ENCODE measurements at places on chromosomes 2 and 18.

DNA sequence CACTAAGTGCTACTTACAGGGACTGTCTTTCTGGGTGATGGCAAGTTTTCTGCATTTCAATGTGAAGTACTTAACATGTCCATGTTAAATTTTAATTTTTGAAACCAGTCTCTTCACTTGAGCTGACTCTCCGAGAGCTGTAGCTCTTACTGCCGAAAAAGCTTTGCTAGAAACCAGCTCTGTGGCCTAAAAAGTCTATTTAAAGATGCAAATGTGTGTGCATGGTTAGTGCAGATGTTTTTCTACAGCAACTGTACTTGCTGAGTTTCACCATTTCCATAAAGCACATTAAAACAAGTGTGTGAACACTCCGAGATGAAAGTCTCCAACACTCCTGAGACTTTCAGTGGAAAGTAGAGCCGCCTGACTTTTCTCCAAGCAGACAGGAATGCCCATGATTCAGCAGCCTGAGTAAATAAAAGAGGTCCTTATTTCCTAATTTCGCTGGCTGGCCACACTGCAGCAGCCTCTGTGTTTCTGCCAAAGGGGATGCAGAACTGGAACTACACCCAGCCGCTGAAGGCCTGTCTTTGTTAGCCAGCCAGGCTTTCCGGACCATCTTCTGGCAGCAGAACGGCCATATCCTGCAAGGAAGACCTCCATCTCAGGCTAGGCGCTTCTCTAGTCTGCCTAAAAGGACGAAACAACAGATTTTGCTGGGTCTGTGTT lies 121.2 kb downstream of the ZNF521 start:
- no peak for DNase-seq

DNA sequence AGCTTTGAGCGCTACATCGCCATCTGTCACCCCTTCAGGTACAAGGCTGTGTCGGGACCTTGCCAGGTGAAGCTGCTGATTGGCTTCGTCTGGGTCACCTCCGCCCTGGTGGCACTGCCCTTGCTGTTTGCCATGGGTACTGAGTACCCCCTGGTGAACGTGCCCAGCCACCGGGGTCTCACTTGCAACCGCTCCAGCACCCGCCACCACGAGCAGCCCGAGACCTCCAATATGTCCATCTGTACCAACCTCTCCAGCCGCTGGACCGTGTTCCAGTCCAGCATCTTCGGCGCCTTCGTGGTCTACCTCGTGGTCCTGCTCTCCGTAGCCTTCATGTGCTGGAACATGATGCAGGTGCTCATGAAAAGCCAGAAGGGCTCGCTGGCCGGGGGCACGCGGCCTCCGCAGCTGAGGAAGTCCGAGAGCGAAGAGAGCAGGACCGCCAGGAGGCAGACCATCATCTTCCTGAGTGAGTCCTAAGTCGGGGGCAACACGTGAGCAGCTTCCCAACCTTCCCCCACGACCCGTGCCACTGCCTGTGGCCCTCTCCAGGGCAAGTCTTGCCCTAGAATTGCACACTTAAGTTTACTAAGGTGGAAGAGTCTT lies 928 bp downstream of the GPR39 start:
- no peak for DNase-seq

DNA sequence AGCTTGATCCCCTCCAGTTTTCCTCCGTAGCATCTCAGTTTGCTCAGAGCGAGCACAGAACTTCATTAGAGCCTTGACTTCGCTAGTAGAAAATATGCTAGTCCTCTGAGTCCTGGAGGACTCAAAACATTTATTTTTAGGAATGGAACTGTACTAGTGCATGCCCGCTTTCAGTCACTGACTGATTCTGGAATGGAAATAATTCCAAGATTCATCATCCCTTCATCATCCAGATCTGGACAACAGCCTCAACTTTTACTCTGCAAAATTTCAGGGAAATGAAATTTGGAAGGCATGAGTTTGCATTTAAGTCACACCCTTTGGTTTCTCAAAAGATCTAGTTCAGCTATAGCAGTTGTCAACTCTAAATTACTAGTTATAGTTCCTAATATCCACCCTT lies 304.6 kb downstream of the XIRP2 start:
- DNase-seq, result no peak

DNA sequence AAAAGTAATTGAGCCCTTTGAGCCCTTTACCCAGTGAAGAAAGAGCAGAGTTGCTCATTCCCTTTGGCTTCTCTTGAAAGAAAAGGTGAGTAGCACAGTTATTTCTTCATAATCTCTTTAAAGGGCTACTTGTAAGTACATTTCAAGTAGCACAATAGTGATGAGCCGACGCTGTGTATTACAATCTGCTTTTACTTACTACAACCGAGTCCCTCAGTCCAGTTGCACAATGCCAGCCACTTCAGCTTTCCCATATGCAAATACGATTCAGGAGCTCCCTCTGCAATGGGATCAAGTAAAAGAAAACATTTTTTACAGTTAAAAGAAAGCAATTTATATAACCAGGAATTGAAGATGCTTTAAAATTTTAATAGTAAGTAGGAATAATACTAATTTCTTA lies 868.5 kb downstream of the RNF144A start:
- DNase-seq, result no peak

- DNase-seq, result no peak
These were observed 62.7 kb upstream of the TAF1B start for GRCh38 chr2:9780368-9781130.

DNA sequence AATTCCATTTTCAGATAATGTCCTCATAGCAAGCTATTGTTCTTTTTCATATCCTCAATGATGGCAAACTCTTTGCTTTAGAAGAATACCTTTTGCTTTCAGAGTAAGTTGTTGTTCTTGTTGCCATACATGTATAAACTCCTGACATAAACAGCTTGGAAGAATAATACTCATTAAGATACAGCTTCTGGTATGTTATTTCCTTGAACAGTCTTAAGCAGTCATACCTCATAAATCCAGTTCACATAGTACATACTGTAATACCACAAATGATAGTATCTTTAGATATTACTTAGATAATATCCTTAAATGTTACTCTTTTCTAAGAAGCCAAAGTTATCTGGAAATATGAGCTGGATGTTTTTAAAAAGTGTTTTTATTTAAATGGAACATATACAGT lies 23.2 kb downstream of the METTL8 start:
- DNase-seq, result no peak

GRCh38 chr2:73031095-73031678 lies 40.3 kb downstream of the SFXN5 start:
- no peak for DNase-seq

- DNase-seq, result no peak
These were observed 28.7 kb downstream of the MGAT4A start for GRCh38 chr2:98702127-98702802.

- DNase-seq, result no peak
These were observed 2096.3 kb upstream of the CELF4 start for GRCh38 chr18:39661856-39662366.

- no peak for DNase-seq
These were observed 83.6 kb downstream of the FHOD3 start for GRCh38 chr18:36381075-36381474.

DNA sequence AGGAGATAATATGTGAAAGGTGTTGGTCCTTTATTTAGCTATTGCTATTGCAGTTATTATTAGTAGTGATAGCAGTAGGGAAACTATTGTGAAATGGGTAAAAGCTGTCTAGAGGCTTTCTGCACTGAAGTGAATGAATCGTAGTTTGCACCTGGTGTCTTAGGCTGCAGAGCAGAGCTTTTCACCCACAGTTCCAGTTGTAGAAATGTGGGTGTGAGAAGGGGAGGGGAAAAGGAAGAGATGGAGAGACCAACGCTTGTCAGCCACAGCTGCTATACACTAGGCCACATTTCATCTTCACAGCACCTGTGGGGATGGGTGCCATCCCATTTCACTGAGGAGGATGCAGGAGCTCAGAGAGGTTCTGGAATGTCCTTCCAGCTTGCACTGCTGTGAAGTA lies 50.0 kb downstream of the TRPM8 start:
- no peak for DNase-seq

DNA sequence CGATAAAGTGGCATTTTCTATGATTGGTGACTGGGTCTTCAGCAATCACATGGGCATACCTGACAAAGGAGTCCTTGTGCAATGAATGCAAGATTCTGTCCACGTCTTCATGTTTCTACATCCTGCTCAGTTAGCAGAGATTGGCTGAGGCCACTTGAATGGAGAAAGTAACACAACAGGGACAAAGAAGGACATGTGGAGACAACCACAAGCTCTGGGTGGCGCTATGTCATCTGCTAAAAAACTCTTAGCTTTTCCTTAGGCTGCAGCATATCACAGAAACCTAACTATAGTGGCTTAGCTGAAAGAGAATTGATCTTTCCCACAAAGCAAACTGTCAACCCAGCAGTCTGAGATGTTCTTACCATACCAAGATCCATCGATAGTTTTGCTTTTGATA lies 1109.7 kb downstream of the SOCS6 start:
- no peak for DNase-seq

DNA sequence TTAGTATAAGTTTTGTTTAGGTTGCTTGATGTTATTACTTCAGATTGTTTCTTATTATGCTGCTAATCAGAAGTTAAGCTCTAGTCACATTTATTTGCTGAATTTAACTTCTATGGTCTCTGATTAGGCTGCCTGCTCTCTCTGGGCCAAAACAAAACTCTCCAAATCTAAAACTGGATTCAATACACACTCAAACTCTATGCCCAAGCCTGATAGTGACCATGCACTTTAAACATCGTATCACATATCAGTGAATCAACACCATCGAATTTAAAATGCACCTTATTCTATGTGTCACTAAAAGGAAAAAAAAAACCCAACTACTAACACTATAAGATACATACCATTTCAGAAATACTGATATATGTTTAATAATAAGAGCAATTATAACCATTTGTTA lies 76.9 kb upstream of the FRZB start:
- DNase-seq, result no peak

DNA sequence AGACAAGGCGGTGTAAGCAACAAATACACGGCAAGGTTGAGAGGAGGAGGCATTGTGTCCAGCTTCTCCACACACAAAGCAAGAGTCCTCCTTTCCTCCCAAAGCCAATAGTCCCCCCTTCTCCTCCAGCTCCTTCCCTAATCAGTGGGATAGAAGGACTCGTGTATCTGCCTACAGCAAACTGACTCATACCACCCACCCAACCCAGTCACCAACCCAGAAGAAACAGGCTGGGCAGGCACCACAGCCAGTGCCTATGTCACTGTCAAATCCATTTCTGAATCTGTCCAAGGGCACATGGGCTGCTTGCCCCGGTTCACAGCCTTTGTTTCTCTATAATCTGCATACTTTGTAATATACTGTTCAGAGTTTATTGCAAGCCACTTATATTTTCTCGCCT lies 19.2 kb upstream of the NMS start:
- no peak for DNase-seq

- DNase-seq, result no peak
These were observed 11.2 kb downstream of the ETAA1 start for GRCh38 chr2:67408346-67408745.

GRCh38 chr2:229715895-229716507 lies 1.6 kb upstream of the DNER start:
- DNase-seq, result no peak

DNA sequence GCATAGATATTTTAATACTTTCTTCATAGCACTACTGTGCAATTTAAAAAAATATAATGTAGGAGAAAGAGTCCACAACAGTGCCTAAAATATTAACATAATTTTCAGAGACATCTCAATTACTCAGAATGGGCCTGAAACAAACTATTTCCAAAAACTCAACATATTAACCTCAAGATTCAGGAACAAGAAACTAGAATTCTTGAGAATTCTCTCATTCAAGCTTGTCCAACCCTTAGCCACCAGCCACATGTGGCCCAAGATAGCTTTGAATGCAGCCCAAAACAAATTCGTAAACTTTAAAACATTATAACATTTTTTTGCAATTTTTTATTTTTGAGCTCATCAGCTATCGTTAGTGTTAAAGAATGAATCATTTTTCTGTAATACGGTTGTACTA lies 35.2 kb downstream of the LNPK start:
- no peak for DNase-seq

DNA sequence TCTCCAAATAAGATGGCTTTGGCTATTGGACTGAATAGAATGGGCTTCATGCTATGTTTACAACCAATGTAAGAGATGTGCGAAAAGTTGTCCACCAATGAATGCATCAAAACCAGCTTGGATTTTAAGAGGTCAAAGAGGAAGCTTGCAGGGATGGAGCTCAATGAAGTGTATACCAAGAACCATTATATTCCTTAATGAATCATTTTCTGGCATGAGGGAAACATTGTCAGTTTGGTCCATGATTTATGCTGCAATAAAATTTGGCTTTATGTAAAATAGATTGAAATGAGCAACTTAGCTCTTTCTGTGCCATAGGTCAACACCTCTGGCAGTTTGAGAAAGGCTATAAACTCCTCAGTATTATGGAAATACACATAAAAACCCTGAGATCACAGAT lies 107.3 kb downstream of the SH3BP4 start:
- no peak for DNase-seq

GRCh38 chr18:75246721-75247610 lies 36.4 kb downstream of the TSHZ1 start:
- no peak for DNase-seq

DNA sequence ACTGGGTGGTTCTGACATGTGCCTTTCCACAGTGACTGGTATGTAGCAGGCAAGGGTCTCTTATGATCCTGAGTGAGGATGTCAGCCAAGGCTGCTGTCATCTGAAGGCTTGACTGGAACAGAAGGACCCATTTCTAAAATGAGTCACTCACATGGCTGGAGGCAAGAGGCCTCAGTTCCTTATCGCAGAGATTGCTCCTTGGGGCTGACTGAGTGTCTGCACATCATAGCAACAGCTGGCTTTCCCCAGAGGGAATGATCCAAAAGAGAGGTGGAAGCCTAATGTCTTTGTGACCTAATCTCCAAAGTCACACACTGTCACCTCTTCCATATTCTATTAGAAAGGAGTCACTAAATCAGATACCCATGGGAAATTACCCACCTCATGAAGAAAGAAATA lies 114.0 kb downstream of the NEDD4L start:
- DNase-seq, result no peak

GRCh38 chr2:95346231-95346737 lies 49.1 kb downstream of the KCNIP3 start:
- no peak for DNase-seq

DNA sequence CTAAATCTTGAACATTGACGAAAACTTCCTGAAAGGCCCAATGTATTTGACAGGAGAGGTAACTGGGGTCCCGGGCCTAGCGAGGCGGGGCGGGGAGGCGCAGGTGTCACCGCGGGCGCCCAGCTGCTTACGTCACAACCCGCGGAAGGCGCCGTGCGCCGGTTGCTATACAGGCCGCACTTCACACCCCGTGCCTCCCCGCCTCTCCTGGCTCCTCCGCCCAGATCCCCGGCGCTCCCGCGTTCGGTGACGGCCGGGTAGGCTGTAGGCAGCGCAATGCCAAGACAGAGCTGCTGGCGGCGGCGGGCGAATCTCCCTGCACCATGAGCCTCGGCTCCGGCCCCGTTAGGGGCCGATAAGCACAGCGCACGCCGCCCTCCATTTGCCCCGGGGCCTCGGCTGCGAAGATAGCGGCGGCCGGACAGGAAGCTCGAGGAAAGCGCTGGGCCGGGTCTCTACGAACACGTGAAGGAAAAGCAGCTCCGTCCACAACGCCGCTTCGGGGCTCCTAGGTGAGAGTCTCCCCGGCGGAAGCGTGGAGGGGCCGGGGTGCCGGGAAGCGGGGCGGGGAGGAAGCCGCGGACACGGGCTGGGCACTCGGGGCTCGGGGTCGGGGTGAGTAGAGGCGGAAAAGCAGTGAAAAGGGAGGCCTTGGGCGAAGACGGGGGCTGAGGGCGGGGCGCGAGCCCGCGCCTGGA lies at the start of gene RNF138:
Gene RNF138 (plus strand): TSS at position 151 of the 698 bp plus-strand sequence. CDS start 903 bp downstream, outside the sequence.
- DNase-seq, result peak; percentile 78

Measured in stimulated activated CD8-positive, alpha-beta memory T cell treated with anti-CD3 and anti-CD28 coated beads, Interleukin-12 subunit alpha, Interleukin-12 subunit beta, amount 100 ng/mL, for 4 hours (primary cell).